ENCODE measurements at places on chromosomes 2 and 18.

DNA sequence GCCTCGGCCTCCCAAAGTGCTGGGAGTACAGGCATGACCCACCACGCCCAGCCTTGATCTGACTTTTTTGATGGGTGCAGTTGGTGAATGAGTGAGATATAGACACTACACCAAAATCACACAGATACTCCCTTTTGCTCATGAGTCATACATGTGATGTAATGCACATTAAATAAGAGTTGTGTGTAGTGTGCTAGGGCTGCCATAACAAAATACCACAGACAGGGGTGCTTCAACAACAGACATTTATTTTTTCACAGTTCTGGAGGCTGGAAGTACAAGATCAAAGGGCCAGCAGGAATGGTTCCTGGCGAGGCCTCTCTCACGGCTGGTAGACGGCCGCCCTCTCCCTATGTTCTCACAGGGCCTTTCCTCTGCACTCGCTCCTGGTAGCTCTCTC lies 46.6 kb downstream of the GBX2 start:
- no peak for DNase-seq

- DNase-seq = no peak
These were observed 187.6 kb downstream of the PTPRM start for GRCh38 chr18:7754725-7755181.

DNA sequence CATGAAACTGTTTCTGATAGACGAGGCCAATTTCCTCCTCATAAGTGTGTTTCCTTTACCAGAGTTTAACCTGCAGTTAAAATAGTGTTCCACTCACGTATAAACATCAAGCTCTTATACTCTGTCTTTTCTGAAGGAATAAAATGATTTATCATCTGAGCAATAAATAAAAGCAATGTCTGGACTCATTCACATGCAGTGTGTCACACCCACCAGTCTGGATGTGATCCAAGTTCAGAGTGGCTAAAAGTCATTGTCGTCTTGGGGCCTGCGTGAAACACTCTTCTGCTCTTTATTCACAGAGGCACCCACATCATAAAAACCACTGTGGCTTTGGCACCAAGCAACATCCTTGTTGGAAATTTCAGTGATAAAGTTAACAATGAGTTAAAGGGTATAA lies 19.5 kb upstream of the SLC9A4 start:
- no peak for DNase-seq

GRCh38 chr2:61762292-61762691 lies 91.6 kb downstream of the FAM161A start:
- DNase-seq = no peak

DNA sequence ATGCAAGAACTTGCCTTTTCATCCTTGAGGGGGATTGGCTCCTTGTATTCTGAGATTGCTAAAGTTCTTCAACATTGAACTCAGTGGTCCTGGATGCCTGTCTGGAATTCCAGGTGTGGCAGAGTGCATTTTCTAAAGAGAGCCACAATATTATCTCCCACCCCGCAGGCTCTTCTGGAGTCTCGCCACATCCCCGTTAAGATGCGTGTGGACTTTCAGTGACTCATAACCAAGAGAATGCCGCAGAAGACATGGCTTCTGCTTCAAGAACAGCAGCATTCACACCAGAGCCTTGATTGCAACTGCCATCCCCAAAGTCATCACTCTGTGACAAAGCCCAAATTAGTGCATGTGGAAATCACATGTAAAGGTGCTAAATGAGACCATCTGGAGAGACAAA lies 142.7 kb downstream of the CDH20 start:
- no peak for DNase-seq

GRCh38 chr18:48872234-48873145 lies 78.3 kb downstream of the SMAD7 start:
- DNase-seq = no peak

GRCh38 chr2:100821255-100821910 lies 1.4 kb downstream of the NPAS2 start:
- DNase-seq = no peak

DNA sequence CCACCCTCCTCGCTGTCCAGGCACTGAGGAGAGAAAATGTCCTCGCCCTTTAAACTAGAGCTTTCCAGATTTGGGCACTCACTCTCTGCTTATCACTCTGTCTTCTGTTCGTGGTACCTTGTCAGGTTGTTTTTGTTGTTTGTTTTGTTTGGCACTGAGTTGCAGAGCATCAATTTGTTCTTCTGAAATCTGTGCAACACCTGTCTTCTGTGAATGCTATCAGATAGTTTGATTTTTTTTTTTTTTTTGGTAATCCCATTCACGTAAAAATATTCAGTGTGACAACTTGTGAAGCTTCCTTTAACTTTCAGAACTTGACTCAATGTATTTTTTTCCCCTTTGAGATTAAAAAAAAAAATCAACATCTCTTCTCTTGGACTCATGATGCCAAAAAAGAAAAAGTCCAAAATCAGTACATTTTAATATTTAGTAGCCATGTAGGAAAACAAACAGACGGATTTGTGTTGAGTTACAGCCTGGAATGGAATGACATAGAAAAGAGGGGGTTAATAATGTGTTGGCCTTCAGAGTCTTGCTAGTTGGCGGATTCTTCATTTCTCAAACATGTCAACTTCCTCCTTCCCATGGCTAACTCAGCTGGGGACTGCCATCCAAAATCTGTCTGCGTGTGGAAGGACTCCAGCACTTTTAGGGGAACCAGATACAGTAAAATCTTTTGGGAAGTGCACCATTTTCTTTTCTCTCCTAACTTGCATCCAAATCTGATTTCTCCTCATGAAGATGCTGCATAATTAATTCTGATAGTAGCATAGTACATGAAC lies 1.6 kb downstream of the TMEM178A start:
- no peak for DNase-seq

GRCh38 chr2:102355526-102356380 lies at the start of gene IL18R1:
IL18R1 (plus strand) TSS chr2:102355796; CDS start chr2:102362661, 6,865 bp downstream.
- peak; percentile 40 for DNase-seq

- DNase-seq = no peak
These were observed 190.7 kb downstream of the GBX2 start for GRCh38 chr2:235977445-235977844.

GRCh38 chr2:241742320-241742939 lies 8.0 kb downstream of the D2HGDH start:
- DNase-seq = no peak

DNA sequence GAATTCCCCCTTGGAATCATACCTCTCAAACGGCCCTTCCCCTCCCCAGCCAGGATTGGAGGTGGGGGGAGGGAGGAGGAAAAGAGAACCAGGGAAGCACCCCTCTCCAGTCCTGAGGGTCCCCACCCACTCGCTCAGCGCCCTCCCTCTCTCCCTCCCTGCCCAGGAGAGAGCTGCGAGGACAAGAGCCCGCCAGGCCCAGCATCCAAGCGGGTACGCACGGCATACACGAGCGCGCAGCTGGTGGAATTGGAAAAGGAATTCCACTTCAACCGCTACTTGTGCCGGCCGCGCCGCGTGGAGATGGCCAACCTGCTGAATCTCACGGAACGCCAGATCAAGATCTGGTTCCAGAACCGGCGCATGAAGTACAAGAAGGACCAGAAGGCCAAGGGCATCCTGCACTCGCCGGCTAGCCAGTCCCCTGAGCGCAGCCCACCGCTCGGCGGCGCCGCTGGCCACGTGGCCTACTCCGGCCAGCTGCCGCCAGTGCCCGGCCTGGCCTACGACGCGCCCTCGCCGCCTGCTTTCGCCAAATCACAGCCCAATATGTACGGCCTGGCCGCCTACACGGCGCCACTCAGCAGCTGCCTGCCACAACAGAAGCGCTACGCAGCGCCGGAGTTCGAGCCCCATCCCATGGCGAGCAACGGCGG lies 14.4 kb downstream of the HOXD3 start:
- DNase-seq = no peak

DNA sequence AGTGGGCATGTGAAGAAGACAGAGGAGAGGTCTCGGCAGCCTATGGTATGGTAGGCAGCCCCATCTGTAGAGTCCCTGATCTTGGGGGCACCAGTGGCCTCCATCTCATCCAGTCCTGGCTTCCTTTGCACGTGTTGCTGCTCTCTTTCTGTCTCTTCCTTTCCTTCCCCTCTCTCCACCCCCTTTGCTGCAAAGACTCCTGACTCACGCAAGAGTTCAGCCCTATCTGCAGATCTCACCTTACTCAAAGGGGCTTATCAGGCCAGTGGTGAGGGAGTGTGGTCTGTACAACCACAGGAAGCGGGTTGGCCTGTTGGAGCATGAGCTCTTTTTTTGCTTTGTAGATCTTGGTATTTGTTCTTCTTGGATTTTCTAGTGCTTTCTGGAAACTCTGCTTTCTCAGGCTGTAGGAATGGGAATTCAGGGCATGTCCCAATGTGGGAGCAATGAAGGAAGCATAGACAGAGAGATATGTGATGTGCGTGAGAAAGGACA lies 14.6 kb upstream of the NT5DC4 start:
- DNase-seq = no peak

DNA sequence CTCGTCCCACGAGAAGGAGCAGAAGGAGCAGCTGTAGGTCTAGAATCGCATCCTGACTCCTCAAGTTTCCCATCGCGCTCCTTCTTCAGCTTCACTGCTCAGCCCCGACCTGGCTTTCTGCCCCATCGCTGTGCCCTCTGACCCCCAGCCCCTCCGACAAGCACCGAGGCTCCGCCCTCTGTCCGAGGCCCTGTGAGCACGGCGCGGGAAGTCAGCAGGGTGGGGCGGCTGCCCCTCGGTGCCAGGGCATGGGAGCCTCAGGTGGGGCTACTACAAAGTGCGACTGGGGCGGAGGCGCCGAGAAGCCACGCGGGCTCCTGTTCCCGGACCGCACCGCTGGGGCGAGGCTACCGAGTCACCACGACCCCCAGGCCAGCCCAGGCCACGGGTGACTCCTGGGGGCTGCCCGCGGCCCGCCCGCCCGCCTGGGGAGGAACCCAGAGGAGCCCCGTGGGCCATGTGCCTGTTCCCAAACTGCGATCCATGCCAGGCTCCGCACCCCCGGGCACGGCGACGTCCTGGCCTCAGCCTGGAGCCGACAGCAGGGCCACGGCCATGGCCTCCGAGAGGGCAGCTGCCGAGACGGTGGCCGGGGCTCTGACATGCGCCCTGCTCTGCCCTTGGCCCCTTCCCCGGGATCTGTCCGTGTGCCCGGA lies 36.6 kb upstream of the ID2 start:
- no peak for DNase-seq

- DNase-seq = no peak
These were observed 7.3 kb downstream of the INSIG2 start for GRCh38 chr2:118095610-118096009.

- DNase-seq = no peak
These were observed 162.3 kb downstream of the MREG start for GRCh38 chr2:215851082-215851481.

GRCh38 chr2:60347781-60348180 lies 205.7 kb downstream of the BCL11A start:
- no peak for DNase-seq

DNA sequence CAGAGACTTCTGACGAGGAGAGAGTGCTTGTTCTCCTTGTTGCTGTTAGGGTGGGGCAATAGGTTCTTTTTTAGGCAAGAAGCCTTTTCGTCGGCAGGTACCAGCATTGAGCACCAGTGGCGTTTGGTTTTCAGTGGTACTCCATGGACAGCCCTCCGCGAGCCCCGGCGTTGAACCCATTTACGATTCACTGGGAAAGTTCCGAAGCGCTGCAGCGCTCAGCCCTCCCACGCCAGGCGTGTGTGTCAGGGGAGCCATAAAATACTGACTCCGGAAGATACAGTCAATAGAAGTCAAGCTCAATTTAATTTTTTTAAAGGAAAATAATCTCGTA lies 494 bp upstream of the ROCK1 start:
- no peak for DNase-seq

- DNase-seq = no peak
These were observed 12.1 kb downstream of the RAB3GAP1 start for GRCh38 chr2:135064149-135064548.

- no peak for DNase-seq
These were observed 380.4 kb downstream of the CLIP4 start for GRCh38 chr2:29495536-29496060.

GRCh38 chr18:71831039-71831438 lies 713.1 kb downstream of the CBLN2 start:
- DNase-seq = no peak

DNA sequence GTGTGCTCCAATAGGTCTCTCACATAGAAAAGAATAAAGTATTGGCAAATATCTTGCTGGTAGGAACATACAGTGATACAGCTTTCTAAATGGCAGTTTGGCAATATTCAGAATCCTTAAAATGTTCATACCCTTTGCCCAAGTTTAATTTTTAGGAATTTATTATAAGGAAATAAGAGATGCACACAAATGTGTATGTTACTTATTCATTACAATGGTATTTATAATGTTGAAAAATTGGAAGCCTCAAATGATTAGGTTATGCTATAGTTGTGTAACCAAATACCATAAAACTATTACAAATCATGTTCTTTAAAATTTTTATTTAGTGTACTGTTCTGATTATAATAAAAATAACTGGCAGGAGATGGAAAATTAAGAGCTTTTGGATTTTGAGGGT lies 196.8 kb downstream of the MCFD2 start:
- DNase-seq = no peak

DNA sequence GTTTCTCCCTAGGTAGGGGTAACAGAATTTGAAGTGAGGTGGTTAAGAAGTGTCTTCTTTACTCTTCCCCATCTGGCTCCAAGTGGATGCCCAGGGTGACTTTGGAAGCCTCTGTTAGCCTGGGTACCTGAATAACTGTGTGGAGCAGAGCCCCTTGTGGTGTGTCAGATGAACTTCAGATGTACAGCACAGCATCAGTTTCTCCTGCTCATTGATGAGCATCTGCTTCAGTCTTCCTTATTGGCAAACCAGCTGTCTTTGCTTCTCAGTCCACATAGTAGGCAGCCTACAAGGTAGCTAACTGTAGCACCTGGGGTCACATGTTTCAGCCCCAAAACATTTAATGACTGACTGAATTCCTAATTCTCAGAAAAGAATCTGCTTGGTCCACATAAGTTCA lies 56.2 kb upstream of the ATP8B1 start:
- no peak for DNase-seq

DNA sequence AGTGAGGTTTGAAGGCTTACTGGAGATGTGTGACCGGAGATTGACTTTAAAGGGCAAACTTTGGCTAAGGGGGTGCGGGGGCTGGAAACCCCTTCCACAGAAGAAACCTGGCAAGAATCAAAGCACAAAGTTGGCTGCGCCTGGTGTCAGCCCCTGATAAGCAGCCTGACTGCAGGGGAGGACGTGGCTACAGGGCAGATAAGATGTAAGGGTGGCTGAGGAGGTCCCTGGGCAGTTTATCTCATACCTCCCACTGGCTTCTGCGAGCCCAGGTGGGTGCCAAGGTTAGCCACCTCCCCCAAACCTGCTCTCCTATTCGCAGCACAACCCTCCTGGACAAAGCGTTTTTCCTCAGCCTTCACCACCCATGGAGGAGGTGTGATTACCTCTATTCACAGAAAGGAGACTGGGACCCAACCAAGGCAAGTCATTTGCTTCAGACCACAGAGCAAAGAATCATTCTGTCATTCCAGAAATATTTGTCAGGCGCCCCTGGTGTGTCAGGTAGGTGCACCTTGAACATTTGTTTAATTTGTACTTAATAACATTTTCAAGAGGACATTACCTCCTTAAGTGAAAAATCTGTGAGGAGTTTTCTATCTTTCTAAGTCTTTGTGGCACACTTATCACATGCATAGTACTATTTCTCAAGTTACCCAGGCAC lies 73.1 kb upstream of the IL1R1 start:
- DNase-seq = no peak
